ENCODE measurements at places on chromosomes 13 and 19.

- no peak for DNase-seq
- no peak overlapping the region for H3K4me3 ChIP-seq
- no peaks in the 10 kb centered on the region for H3K4me1 ChIP-seq
- H3K36me3 ChIP-seq = no peaks in the 10 kb centered on the region
- H3K27ac ChIP-seq = no peak overlapping the region
Measured at GRCh38 chr13:99446242-99446641, 55.0 kb upstream of the TM9SF2 start.

DNA sequence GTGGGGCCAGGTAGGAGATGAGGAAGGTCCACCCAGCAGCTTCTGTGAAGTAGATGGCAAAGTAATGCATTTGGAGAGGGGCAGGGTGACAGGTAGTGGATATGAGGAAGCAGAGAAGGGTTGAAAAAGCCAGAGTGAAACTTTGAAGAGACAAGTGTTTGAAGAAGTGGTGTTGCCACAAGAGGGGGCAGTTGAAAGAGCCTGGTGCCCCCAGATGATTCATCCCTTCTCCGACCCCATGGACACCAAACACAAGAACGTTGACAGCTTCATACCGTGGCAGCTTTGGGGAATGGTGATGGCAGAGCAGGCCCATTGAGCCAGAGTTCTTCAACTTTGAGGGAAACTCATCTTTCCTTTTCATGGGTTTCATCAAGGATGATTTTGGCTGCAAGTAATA is 19.9 kb downstream of the IFNL3 start:
- H3K27ac ChIP-seq = no peak overlapping the region
- H3K27me3 ChIP-seq = no peaks in the 10 kb centered on the region
- no peak for DNase-seq
- no peaks in the 10 kb centered on the region for H3K4me1 ChIP-seq

GRCh38 chr19:14670408-14670807 is 4.2 kb downstream of the ADGRE3 start:
- H3K4me3 ChIP-seq = no peak overlapping the region
- no peaks in the 10 kb centered on the region for H3K4me1 ChIP-seq
- no peak overlapping the region for H3K27ac ChIP-seq
- no peak for DNase-seq
- H3K27me3 ChIP-seq = peaks cover 19% of the 10 kb centered on the region
- H3K36me3 ChIP-seq = no peaks in the 10 kb centered on the region

DNA sequence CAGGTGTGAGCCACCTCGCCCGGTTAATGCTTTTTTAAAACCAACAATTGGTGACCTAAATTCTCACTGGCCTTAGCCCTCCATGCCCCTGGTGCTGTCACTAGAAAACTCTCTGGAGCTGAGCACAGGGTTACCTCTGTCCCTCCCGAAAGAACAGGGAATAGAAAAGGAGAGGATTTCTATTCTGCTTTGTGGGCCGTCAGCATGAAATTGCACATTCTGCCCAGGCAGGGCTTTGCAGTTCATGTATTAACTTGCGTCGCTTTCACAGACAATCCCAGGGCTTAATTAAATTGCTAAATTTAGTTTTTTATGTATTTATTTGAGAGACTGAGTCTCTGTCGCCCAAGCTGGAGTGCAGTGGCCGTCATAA is 583 bp upstream of the ZNF480 start:
- DNase-seq = no peak
- no peaks in the 10 kb centered on the region for H3K27me3 ChIP-seq
- peak overlapping the region; percentile 97 for H3K4me3 ChIP-seq
- H3K36me3 ChIP-seq = peaks cover 19% of the 10 kb centered on the region

GRCh38 chr13:19053561-19053960 is 128.1 kb downstream of the TUBA3C start:
- H3K36me3 ChIP-seq = no peaks in the 10 kb centered on the region
- H3K27me3 ChIP-seq = no peaks in the 10 kb centered on the region
- peak overlapping the region; percentile 38 for H3K4me3 ChIP-seq

DNA sequence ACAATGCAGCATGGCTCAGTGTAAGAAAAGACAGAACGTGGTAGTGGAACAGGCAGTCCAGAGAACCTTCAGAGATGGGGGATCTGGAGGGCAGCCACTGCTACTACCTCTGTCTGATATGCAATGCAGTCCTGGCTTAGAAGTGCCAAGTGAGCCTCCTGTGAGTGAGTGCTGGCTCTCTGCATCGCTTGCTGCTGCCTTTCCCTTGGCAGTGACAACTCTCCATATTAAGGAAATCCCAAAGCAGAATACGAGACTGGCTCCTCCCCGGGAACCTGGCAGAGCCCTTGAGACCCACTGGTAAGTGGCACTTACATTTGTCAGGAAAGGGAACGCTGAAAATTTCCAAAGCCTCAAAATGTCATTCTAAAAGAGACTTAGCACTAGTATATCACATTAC is 7.5 kb downstream of the DOCK9 start:
- H3K4me3 ChIP-seq = no peak overlapping the region
- no peak for DNase-seq
- H3K27ac ChIP-seq = no peak overlapping the region
- no peaks in the 10 kb centered on the region for H3K36me3 ChIP-seq
- H3K4me1 ChIP-seq = peaks cover 9% of the 10 kb centered on the region

DNA sequence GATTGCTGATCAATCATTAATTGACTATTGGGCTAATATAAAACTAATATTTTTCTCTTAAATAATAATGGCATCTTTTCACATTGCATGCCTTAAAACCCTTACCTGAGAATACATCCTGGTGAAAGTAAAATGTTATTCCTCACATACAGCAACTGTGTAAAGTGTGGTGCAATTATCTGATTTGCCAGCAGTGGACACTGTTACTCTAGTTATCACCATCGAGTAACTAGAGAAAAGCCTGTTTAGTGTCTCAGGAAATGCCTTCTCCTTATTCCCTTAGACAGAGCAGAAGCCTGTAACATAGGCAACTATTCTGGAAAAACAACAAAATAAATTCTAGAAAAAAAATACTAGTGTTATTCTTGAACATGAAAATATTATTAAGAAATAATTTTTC is 459.8 kb downstream of the FGF14 start:
- peak; percentile 54 for DNase-seq
- peaks cover 2% of the 10 kb centered on the region for H3K27me3 ChIP-seq
- H3K27ac ChIP-seq = no peak overlapping the region
- H3K4me3 ChIP-seq = no peak overlapping the region

GRCh38 chr19:4297901-4298809 is 4.0 kb downstream of the TMIGD2 start:
- H3K36me3 ChIP-seq = no peaks in the 10 kb centered on the region
- peaks cover 7% of the 10 kb centered on the region for H3K4me1 ChIP-seq
- H3K4me3 ChIP-seq = no peak overlapping the region
- H3K27ac ChIP-seq = no peak overlapping the region

DNA sequence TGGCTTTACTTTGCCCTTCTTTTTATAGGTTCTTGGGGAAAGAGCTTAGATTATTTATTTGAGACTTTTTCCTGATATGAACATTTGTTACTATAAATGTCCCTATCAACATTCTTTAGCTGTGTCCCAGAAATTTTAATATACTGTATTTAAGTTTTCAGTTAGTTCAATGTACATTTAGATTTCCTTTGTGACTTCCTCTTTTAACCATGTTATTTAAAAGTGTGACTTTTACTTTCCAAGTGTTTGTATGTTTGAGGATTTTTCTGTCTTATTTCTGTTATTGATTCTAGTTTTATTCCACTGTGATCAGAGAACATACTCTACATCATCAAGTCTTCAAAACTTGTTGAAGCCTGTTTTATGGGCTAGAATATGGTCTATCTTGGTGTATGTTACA is 72.7 kb upstream of the SPRY2 start:
- DNase-seq = no peak
- no peak overlapping the region for H3K4me3 ChIP-seq
- H3K4me1 ChIP-seq = no peaks in the 10 kb centered on the region
- H3K36me3 ChIP-seq = peaks cover 2% of the 10 kb centered on the region
- no peaks in the 10 kb centered on the region for H3K27me3 ChIP-seq
- no peak overlapping the region for H3K27ac ChIP-seq

GRCh38 chr19:56597696-56598095 is 2.6 kb downstream of the ZNF71 start:
- no peak overlapping the region for H3K27ac ChIP-seq
- H3K4me1 ChIP-seq = no peaks in the 10 kb centered on the region
- H3K4me3 ChIP-seq = no peak overlapping the region
- peaks cover 8% of the 10 kb centered on the region for H3K36me3 ChIP-seq
- H3K27me3 ChIP-seq = no peaks in the 10 kb centered on the region
- no peak for DNase-seq

DNA sequence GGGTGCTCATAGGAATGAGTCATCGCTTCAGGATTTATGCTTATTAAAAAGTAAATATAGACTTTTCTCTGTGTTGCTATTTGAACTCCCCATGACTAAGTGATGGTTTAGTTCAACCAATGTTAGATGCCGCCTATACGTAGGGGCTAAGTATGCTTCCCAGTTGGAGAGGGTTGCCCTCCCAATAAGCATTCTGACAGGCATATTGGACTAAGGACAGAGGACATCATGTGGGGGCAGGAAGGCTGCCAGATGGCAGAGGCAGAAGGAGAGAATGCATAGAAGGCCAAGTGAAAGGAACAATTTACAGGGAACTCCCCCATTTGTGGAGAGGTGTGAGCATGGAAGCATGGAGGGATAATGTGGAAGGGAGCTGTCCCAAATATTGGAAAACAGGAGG is 318.4 kb upstream of the OBI1 start:
- H3K27me3 ChIP-seq = no peaks in the 10 kb centered on the region
- H3K36me3 ChIP-seq = no peaks in the 10 kb centered on the region
- no peak overlapping the region for H3K4me3 ChIP-seq
- H3K27ac ChIP-seq = no peak overlapping the region

- H3K36me3 ChIP-seq = no peaks in the 10 kb centered on the region
- DNase-seq = no peak
- no peaks in the 10 kb centered on the region for H3K4me1 ChIP-seq
Measured at GRCh38 chr19:30873691-30874090, 475.5 kb downstream of the TSHZ3 start.

- H3K27me3 ChIP-seq = no peaks in the 10 kb centered on the region
- H3K4me3 ChIP-seq = no peak overlapping the region
- no peaks in the 10 kb centered on the region for H3K36me3 ChIP-seq
Measured at GRCh38 chr13:95056266-95056665, 245.0 kb downstream of the ABCC4 start.

- no peak overlapping the region for H3K27ac ChIP-seq
- H3K36me3 ChIP-seq = peaks cover 46% of the 10 kb centered on the region
- H3K4me1 ChIP-seq = peaks cover 3% of the 10 kb centered on the region
- DNase-seq = peak; percentile 0
- H3K4me3 ChIP-seq = peak overlapping the region; percentile 91
- H3K27me3 ChIP-seq = no peaks in the 10 kb centered on the region
Measured at GRCh38 chr19:36605877-36606478, 865 bp downstream of the ZNF382 start.

DNA sequence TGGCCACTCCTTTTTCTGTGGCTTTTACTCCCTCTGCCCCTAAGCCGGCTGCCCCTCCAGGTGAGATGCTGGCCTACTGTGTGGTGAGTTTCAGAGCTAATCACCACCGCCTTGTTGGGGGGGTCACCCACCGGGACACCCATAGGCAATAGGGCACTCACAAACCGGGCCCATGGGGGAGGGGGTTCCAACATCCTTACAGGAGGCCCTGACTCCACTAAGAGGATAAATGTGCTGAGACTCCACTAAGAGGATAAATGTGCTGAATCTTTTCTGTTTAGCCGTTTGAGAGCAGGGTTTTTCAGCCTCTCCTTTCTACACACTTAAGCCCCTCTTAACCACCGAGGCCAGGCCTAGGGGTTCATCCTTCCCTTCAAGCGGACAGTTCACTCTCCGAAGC is 73.7 kb downstream of the SLC15A1 start:
- no peaks in the 10 kb centered on the region for H3K27me3 ChIP-seq
- H3K4me1 ChIP-seq = peaks cover 7% of the 10 kb centered on the region
- H3K27ac ChIP-seq = no peak overlapping the region
- H3K36me3 ChIP-seq = no peaks in the 10 kb centered on the region

DNA sequence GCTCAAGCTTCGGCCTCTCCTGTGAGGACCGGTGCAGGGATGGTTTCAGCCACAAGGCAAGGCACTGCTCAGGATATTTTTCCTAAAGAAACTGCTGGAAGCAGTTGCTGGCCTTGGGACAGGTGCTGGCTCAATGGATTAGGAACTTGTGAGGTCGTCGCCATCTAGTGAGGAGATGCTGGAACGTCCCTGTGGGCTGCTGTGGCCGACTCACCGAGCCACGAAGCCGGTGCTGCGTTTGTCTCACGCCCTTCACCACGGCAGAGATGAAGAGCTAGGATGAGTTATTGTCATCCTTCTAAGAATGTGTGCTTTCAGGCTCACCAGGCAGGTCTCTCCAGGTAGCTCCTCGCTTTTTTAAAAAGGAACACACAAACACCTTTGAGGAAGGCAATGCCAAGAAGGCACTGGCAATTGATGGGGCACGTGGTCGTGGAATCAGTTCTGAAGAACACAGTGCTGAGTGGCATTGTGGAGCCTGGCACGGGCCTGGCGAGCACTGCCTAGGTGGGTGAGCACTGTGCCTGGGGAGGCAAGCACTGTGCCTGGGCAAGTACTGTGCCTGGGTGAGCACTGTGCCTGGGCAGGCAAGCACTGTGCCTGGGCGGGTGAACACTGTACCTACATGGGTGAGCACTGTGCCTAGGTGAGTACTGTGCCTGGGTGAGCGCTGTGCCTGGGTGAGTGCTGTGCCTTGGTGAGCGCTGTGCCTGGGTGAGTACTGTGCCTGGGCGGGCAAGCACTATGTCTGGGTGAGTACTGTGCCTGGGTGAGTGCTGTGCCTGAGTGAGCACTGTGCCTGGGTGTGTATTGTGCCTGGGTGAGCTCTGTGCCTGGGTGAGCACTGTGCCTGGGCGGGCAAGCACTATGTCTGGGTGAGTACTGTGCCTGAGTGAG is 140.4 kb downstream of the TEX29 start:
- H3K36me3 ChIP-seq = no peaks in the 10 kb centered on the region
- DNase-seq = no peak
- no peaks in the 10 kb centered on the region for H3K27me3 ChIP-seq
- H3K27ac ChIP-seq = no peak overlapping the region
- no peak overlapping the region for H3K4me3 ChIP-seq
- H3K4me1 ChIP-seq = peaks cover 3% of the 10 kb centered on the region
